ENCODE measurements at places on chromosomes 7 and 10.
A peak's percentile ranks its signal among the peaks of the same experiment; 100 is the strongest.

DNA sequence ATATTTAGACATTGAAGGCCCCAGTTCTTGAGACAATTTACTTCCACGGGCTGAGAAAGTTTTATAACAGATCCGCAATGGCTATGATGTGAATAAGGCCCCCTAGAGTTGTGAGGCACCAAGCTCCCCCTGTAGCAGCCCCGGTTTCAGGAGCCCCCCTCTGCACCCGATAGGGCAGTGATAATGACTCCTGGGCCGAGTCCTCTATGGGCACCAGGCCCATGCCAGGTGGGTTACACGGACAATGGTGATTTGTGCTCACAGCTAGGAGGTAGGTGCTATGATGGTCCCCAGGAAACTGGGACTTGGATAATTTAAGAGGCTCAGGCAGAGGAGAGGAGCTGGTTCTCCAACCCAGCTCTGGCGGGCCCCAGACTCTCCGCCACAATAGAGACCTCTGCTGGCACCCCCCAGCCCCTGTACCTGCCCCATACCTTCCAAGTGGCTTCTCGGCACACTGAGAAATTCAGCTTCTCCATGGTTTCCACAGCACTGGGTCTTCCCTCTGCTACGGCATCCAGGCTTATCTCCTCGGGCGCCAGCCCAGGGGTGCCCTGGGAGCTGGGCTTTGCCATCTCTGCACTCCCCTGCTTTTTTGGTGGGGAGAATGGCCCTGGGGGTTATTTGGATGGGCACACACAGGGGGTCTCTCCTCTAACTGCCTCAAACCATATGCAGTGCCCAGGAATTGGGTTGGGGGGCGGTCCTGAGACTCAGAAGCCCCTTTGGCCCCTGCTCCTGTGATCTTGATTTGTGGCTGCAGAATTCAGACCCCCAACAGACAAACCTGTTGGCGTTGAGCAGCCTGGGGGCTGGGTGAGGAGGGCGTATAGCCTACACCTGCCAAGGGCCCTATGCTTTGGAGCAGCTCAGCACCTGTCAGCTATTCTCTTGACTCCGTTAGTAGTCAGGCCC, 12.2 kb upstream of the KCP start:
- no peak for DNase-seq

- no peak for DNase-seq
Observed at GRCh38 chr10:70680899-70681730, 8.8 kb downstream of the ADAMTS14 start.

- DNase-seq, result no peak
Observed at GRCh38 chr7:132226046-132226956, 350.0 kb downstream of the PLXNA4 start.

DNA sequence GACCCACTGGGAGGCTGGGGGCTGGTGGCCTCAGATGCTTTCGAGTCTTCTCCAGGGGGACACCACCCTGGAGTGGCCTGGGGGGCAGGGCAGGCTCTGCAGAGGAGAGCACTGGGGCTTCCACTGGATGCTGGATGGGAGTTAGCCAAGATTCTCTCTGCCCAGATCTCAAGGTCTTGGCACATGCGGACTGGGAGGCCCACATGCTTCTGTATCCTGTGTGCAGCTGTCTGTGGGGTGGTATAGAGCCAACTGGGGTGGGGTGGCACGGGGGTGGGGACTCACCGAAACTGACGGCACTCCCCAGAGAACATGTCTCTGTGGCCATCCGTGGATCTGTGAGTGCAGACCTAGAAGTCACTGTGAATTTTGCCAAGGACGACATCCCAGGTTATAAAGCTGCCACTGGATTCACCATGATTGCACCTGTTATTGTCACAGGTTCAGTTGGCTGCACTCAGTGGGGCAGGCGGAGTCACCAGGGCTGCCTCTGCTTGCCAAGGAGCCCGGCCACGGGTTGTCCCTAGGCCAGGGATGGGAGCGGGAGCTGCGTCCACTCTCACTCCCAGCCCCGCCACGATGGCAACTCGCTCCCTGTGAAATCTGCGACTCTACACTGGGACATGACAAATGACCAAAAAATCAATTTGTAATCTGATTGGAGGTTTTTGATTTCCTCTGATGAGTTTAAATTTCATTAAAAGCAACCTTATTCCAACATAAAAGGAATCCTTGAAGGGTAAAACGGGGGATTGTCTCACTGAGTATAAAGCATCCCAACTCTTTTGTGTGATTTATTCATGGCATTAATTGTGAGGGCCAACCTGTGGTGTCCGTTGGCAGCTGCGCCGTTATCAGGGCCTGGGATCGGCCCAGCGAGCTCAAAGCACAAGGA, 131.3 kb downstream of the EBF3 start:
- DNase-seq, result no peak

GRCh38 chr10:43892062-43892770, 243.5 kb upstream of the ZNF32 start:
- DNase-seq, result no peak

- DNase-seq, result no peak
Observed at GRCh38 chr7:112896026-112896601, 105.9 kb upstream of the TMEM168 start.

DNA sequence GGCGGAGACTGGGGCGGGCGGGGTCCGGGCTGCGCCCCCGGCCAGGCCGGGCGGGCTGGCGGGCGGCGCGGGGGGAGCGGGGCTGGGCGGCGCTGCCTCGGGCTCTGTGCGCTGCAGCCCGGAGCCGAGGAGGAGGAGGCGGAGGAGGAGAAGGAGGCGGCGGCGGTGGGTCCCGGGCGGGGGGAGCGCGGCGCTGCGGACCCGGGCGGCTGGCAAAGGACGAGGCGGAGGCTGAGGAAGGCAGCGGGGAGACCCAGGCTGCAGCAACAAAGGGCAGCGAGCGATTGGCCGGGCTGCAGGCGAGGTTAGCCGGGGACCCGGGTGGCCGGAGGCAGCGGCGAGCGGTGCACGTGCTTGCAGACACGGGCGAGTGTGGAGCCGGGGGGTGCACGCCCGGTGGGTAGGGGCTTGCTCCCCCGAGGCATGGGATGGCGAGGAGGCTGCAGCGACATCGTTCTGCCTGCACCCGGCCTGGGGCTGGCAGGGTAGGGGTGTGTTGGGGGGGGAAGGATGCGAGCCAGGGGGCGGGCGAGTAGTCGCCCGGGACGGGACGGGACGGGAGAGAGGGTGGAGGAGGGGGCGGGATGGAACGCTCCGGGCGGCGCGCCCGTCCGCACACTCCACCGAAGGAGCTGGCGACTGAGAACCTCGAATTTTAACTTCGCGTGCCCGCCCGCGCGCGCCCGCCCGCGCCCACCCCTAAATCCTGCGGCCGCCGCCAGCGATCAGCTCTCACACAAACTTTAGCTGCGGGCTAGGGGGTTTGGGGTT, 844 bp upstream of the KAT6B start:
- DNase-seq, result no peak

GRCh38 chr10:3775696-3776551, 9.1 kb downstream of the KLF6 start:
- DNase-seq, result peak; percentile 42
